Cortex of kidney (tissue), 1 donor: ENCODE measurements at places on chromosomes 11 and 22.

- no peak for DNase-seq
These were observed 107.1 kb upstream of the DDI1 start for GRCh38 chr11:103929170-103929903.

DNA sequence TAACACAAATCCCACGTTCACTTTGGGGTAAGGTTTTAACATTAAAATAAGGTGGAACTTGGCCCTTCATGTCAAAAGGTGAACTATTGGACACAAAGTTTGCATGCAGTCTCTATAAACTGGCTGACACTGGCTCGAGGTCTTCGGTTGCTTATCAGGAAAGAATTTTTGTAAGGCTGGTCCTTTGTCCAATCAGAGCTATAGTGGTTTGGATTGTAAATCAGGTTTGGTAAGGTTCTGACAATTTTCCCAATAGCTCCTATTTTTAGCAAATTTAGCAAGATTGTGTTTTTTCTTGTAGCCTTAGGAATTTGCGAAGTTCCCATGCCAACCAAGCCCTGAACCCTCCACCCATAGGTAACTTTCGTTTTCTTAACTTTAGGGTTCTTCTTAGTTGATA, 17.6 kb upstream of the MED17 start:
- no peak for DNase-seq

DNA sequence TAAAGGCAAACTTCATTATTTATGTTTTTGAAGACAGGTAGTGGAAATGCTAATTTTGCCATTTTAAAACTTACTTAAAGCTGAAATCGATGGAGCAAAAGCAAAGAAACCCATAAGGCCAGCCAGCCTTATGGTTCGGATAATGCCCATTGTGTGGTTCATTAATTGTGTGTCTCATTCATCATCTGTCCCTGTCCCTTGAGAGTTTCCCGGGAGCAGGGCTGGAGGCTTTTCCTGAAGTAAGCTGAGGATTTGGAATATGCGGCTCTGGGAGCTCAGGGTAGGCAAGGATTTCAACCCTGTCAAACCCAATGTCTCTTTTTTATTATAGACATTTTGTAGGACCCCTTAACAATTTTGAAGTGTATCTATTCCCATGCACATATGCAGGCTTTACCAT, 790.0 kb upstream of the KIRREL3 start:
- no peak for DNase-seq

DNA sequence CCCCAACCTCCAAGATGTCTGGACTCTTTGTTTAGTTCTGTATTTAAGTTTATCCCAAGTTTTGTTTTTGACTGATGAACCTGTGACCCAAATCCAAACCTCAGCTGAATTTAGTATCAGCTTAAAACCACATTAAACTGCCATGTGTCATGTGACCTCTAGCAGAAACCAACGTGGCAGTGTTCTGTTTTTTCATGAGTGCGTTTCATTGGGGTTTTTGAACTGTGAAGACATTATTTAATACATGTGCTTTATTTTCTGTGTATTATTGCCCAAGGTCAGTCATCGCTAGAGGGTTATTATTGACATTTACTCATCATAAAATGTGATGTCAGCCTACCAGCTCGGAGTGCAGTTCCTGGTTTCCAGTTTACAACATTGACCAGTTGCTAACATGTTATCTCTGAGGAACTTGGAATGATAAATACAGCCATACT, 1.8 kb downstream of the TLCD5 start:
- DNase-seq, result no peak
